ENCODE measurements at places on chromosomes 1 and 21.

GRCh38 chr1:162470216-162470615 is 27.4 kb upstream of the UHMK1 start:
- DNase-seq: no peak

- no peak for DNase-seq
These were observed 42.6 kb upstream of the VAV3 start for GRCh38 chr1:108007531-108007930.

- no peak for DNase-seq
These were observed 13.5 kb downstream of the KCNN3 start for GRCh38 chr1:154856544-154856943.

- DNase-seq: no peak
These were observed 6.3 kb downstream of the MRAP start for GRCh38 chr21:32304998-32305397.

DNA sequence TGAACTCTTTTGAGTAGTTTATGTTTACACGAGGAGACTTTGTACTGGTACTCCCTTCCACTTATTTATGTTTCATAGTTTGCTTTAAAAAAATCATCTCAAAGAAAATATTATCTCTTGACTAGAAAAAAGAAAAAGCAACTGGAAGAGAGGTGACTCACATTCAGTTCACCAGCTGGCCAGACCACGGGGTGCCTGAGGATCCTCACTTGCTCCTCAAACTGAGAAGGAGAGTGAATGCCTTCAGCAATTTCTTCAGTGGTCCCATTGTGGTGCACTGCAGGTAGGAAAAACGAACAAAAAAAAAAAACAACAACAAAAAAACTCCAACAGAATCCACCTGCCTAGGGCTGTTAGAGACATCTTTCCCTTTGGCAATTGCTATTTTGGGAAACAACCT is 102.9 kb downstream of the PTPRC start:
- no peak for DNase-seq

- DNase-seq: no peak
These were observed 2.6 kb downstream of the S100A16 start for GRCh38 chr1:153610334-153610733.

DNA sequence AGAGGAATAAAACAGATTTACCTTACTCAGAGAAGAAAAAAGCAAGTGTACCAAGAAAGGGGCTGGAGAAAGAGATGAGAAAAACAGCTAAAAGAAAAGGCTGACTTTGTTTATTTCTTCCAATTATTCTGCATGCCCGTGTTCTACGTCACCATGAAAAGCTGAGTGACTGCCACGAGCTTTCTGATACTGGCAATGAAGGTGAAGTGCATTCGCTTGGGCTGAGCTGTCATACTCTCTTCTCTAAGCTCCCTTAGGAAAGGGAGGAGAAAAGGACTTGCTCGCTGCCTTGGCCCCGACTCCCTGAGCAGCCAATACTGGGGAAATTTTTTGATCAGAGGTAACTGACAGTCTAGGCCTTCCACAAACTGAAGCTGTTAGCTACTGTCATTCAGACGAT is 105.4 kb downstream of the SMYD2 start:
- DNase-seq: no peak
